M059J (cell line): ENCODE measurements at places on chromosomes 4 and X.

GRCh38 chrX:107117993-107118321 lies 665 bp downstream of the RBM41 start:
- no peak for DNase-seq

DNA sequence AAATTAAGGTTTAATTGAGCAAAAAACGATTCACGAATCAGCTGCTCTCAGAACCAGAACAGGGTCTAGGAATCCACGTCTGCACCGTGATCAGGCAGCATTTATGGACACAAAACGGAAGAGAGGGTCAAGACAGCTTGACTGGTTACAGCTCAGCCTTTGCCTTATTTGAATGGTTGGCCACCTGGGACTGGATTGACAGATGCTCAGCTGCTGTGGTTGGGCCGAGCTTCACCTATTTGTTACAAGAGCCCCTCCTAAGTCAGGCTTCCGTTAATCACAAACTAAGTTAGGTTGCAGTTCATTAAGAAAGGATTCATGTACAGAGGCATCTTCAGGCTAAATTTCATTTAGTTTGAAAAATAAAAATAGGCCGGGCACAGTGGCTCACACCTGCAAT lies 50.6 kb upstream of the MAN2B2 start:
- DNase-seq = no peak

DNA sequence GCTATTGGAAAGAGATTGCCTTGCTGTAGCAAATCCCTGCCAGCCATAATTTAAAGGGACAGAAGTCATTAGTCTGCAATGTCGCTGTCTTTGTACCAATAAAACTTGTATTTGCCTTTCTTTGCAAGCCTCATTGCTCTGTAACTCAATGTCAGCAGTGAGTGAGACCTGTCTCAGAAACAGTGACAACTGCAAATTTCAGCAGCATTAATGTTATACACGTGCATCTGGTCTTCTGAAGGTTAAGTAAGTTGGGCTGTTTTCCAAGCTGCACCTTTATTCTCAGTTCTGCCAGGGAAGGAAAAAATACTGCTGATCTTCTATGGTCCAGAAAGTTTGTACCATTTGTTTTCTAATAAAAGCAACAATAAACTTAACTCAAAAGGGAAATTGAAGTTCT lies 543.1 kb downstream of the TRIML1 start:
- no peak for DNase-seq

DNA sequence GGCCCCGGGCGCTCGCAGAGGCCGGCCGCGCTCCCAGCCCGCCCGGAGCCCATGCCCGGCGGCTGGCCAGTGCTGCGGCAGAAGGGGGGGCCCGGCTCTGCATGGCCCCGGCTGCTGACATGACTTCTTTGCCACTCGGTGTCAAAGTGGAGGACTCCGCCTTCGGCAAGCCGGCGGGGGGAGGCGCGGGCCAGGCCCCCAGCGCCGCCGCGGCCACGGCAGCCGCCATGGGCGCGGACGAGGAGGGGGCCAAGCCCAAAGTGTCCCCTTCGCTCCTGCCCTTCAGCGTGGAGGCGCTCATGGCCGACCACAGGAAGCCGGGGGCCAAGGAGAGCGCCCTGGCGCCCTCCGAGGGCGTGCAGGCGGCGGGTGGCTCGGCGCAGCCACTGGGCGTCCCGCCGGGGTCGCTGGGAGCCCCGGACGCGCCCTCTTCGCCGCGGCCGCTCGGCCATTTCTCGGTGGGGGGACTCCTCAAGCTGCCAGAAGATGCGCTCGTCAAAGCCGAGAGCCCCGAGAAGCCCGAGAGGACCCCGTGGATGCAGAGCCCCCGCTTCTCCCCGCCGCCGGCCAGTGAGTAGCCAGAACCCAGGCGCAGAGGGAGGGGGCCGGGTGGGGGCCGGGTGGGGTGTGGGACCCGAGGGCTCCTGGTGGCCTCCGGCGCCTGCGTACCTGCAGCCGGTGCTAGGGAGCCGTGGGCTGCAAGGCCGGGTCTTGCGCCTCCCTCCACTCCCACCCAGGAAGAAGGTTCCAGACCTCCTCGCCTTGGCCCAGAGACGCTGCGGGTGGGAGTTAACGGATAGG lies 534 bp downstream of the MSX1 start:
- peak; percentile 26 for DNase-seq

GRCh38 chr4:139899346-139899745 lies 233.7 kb downstream of the MGST2 start:
- DNase-seq = no peak

DNA sequence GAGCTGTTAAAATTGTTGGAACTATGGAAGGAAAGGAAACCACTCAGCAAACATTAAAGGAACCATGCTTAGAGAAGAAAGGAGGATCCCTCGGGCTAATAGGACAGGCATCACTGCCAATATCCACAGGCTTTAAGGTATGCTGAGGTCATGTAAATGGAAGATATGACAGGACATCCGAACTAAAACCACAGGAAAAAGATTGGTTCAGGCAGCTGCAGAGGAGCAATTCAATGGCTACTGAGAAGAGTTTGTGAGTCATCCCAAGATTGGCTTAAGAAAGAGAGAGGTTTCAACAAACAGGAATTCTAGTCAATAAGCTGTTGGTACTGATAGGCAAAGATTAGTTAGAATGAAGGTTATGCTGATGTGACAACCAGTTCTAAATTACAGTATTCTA lies 106.4 kb upstream of the FAM241A start:
- peak; percentile 83 for DNase-seq

GRCh38 chr4:186728631-186729271 lies 5.1 kb upstream of the FAT1 start:
- DNase-seq = peak; percentile 39

GRCh38 chr4:13992975-13993520 lies 365.5 kb upstream of the BOD1L1 start:
- DNase-seq = peak; percentile 29

DNA sequence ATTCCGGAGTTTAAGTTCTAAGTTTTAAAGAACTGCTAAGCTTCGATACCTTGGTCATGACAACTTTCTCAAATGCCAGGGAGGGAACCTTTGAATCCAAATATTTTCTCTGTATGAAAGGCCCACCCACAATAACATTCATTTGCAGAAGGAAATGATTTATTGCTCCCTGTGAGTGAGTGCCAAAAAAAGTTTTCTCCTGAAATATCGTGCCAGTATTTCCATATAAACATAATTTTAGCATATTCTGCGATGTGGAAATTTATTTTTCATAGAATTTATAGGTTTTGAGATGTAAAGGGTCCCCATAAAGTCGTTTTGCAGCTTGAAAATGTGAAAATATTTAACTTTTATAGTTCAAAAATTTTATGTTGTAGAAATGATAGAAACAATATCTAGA lies 53.9 kb downstream of the BMPR1B start:
- DNase-seq = no peak
